GM23338 (cell line): ENCODE measurements at places on chromosomes 4 and X.
A peak's percentile ranks its signal among the peaks of the same experiment; 100 is the strongest.

DNA sequence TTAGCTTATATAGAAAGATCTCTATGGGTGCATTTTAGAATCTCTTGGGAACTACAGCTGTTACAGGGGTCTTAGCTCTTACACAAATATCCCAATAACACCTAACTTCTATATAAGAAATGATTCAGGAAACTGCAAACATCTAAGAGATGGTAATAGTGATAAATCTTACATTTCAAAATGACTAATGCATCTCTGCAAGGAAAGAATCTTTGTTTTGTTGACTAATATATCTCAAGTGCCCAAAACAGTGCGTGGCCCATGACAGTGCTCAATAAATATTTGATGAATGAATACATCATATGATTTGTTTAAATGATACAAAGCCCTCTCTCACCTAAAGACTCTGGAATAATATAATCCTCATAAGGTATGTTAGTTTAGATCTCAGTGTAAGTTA, 47.5 kb downstream of the CENPE start:
- DNase-seq = no peak

DNA sequence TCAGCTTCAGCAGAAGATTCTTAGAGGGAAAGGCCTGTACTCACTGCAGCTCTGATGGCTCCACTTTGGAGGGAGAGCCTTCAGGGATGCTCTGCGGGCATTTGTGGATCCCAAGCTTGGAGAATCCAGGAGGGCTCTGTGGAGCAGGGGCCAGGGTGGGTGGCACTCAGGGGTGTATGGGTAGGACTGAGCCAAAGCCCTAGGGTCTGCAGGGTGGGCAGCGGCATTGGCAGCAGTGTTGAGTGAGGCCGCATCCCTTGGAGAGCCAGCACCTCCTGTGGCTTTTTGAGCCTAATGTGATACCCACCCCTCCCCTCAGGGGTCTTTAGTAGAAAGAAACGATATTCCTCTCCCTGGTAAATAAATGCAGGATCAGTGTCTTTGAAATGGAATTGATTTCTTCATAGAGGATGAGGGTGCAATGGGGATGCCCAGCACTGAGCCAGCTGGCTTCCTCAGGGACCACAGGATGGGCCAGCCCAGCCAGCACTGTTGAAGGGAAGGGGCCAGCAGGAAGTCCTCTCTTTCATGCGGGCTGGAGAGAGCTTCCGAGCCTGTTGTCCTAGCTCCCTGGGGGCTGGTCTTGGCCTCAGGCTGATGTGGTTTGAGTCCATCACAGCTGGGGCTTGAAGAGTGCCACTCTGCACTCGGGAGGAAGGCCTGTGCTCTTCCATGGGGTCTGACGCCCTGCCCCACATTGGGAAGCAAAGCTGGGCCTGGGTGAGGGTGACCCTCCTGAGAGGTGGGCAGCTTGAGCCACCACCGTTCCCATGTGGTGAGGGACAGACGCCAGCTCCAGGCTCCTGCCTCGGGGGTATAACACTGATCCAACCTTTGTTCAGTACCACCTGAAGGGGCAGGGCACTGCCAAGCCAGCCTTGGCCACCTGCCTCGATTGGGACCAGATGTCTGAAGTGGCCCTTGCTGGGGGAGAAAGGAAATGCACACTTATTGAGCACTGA, 49.5 kb downstream of the PSAPL1 start:
- DNase-seq = no peak

GRCh38 chr4:133081246-133081645, 67.8 kb upstream of the PCDH10 start:
- DNase-seq = peak; percentile 24

DNA sequence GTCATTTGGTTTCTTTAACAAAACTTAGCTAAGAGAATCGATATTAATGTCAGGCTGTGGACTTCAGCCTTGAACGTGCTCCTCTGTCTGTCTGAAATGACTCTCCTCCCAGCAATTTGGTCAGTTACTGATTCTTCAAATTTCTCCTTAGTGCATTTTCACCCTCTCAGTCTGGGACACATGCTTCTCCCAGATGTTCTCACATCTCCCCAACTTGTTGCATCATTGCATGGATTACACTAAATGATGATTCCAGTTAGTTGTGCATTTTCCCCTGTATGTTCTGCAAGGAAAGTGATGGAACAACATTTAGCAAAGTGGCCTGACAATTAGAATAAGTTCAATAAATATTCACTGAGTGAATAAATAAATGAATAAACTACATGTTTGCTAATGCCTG, 94.4 kb downstream of the NLGN4X start:
- DNase-seq = no peak
